A549 treated with ZK216348 at 1 μM for 4 hours (cell line): ENCODE measurements at places on chromosomes 4 and X. TPM values are rescaled to one million over a fixed set of nuclear protein-coding genes. Genes with fewer than 3 reads are reported as not detected.

The SLC6A14 gene
- not detected in 5 replicates for total RNA-seq

The ADH1C gene
- total RNA-seq, result not detected in 5 replicates

The XKRX gene
- total RNA-seq, result 0.12 to 0.72 TPM (median 0.45 TPM) in 5 replicates

The FGB gene
- 12.6 to 21.1 TPM (median 18.6 TPM) in 5 replicates for total RNA-seq

The HSD17B13 gene
- 0.07 to 0.13 TPM in 2 of 5 replicates, not detected in the others for total RNA-seq

The SLC2A9 gene
- 0.20 to 0.73 TPM (median 0.39 TPM) in 5 replicates for total RNA-seq

The LDB2 gene
- total RNA-seq, result not detected in 5 replicates

The CSAG3 gene
- total RNA-seq, result not detected in 5 replicates

The HNRNPH2 gene
- 50.5 to 66.5 TPM (median 57.9 TPM) in 5 replicates for total RNA-seq

The VCX3B gene
- 0.20 TPM in 1 of 5 replicates, not detected in the others for total RNA-seq

The SERTM2 gene
- total RNA-seq, result not detected in 5 replicates
